Stimulated activated CD4-positive, alpha-beta T cell treated with anti-CD3 and anti-CD28 coated beads, TNF-alpha, amount 100 ng/mL, for 48 hours (primary cell): ENCODE measurements at places on chromosomes 2 and 18.

- no peak for DNase-seq
These were observed 8.1 kb downstream of the METTL21A start for GRCh38 chr2:207617011-207617671.

- no peak for DNase-seq
These were observed 131.0 kb upstream of the ARL5A start for GRCh38 chr2:151959238-151959637.

DNA sequence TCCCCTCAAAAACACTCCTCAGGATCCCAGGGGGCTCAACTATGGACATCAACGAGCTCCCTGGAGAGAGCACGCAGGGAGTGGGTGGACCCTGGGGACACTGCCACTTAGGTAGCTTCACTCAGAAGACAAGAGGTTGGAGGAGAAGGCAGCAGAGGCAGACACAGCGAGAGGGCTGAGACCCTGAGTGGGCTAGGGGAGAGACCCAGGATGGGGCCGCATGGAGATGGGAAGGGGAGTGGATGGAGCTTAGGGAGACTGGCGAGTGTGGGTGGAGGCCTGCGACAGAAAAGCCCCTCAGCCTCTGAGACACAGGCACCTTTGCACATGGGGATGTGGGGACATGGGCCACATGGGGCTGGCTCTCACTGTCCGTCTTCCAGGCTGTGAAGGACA lies 70.9 kb downstream of the ASB1 start:
- DNase-seq = no peak

GRCh38 chr18:58076052-58076451 lies 32.0 kb downstream of the NEDD4L start:
- DNase-seq = no peak

DNA sequence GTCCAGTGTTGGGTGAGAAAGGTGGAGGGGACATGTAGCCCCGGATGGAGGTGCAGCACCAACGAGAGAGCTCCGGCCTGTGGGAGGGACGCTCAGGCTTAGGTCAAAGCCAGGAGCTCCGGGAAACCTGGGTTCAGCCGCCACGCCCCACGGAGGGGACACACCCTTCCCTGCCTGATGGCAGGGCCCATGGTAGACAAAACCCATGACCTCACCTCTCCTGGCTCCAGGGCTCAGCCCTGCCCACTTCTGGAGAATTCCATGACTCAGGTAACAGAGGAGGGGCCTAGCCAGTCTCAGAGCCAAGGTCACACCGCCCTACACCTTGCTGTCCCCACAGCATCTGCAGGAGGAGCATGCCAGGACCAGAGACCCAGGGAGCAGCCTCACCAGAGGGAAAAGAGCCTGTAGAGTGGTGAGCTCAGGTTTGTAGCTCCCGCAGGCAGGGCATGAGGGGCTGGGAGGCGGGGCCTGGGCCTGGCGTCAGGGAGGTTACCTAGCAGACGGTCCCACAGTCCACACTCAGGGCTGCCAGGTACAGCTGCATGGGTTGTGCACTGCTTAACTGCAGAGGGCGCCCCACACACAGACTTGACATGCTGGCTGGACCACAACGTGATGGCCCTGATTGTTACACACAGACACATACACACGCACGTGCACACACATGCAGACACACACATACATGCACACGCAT lies 70.8 kb upstream of the SMAD7 start:
- DNase-seq = peak; percentile 58

GRCh38 chr2:176653479-176654443 lies 384.5 kb downstream of the MTX2 start:
- no peak for DNase-seq

DNA sequence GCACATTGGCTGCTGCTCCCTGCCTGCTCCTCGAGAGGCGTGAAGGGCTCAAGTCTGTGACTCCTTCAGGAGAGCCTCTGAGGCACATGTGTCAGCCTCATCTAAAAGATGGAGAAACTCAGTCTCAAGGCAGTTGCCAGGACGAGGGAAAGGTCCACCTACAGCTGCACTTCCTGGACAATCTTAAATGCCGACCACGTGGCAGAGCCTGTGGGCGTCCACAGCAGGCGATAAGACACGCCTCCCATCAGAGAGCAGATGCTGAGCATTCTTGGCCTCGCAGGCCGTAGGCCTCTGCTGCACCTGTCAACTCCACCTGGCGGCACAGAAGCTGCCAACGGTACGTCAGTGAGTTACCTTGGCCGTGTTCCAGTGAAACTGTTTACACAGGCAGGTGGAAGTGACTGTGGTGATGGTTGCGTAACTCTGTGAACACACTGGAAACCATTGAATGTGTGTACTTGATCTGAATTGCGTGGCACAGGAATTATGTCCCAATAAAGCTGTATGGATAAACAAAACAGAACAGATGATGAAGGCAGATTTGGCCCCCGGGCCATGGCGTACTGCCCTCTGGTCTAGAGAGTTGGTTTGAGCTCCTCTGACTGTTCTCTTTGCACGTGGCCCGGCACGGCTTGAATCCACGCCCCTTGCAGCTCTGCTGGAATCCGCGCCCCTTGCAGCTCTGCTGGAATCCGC lies 114.5 kb downstream of the RNF144A start:
- DNase-seq = no peak

DNA sequence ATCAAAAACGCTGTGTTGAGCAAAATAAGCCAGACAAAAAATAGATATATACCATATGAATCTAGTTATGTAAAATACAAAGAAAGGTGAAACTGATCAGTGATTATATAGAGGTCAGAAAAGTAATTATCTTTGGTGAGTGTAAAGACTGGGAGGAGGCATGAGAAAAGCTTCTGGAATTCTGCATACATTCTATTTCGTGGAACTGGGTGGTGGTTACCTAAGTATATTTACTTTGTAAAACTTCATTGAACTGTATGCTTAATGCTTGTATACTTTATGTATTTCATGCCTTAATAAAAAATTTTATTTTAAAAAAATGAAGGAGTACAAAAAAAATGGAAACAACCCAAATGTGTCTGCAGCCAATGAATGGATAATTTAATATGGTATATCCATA lies 153.1 kb upstream of the ALPP start:
- no peak for DNase-seq

GRCh38 chr2:29130295-29130694 lies 15.1 kb downstream of the CLIP4 start:
- peak; percentile 10 for DNase-seq

GRCh38 chr18:57664568-57665165 lies 43.0 kb upstream of the NARS1 start:
- no peak for DNase-seq

- no peak for DNase-seq
These were observed 30.1 kb upstream of the SNTG2 start for GRCh38 chr2:920573-920972.

GRCh38 chr2:95332036-95332435 lies 34.9 kb downstream of the KCNIP3 start:
- no peak for DNase-seq

DNA sequence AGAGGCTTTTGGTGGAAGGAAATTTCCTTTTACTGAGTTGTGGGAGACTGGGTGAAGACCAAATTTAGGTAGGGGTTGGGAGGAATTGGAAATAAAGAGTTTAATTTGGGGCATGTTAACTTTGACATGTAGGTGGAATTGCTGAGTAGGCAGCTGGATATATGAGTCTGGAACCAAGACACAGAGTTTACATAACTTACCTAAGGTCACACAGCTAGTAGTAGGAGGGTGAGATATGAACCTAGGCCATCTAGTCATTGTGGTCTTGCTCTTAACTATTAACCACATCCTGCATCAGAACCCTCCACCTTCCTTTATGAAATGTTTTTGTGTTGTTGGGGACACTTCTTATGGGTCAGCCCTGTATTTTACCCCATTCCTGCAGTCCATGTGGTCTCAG lies 113.1 kb downstream of the ICOS start:
- no peak for DNase-seq

DNA sequence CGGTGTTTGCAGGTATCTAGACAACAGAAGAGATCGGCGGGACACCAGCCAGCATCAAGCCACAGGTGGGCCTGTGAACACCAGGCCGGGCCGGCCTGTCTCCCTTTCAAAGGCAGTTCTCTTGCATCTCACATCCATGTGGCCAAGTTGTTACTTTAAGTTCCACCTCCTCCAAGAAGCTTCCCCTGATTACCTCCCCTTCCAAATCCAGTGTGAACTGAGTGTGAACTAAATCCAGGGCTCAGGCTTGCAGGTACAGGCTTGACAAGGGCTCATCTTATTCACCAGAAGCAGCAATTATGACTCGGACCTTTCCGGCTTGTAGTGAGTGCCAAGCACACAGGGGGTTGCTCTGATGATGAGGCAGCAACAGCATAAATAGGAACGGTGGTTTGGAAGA lies 3.9 kb downstream of the CRACDL start:
- DNase-seq = no peak

- DNase-seq = no peak
These were observed 328.8 kb upstream of the GCFC2 start for GRCh38 chr2:76039505-76039904.

DNA sequence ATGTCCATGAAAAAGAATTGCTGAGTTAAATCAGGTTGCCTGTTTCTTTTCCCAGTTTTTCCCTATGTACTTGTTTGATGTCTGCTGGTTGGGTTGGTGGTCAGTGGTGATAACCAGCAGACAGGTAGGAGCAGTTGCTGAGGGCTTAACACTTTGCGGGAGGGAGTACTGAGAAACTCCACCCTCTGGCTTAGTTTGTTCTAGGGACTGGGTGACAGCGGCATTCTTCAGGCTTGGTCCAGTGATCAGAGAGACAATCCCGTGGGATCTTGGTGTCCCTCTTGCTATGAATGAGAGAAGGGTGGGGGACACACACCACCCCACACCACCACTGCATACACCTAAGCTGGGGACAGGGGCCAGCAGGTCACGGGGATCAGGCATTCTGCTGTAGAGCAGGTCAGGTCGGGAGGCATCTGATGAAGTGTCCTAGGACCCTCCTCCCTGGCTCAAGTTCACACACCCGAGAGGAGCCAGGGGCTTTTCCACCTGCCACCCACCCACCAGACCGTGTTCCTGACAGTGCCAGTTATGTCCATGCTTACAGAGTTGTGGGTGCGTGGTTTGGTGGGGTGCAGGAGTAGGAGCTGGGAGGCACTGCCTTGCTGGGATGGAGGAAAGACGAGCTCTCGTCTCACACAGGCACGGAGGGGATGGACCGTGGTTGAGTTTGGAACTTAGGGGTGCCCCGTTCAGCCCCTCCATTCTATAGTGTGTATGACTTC lies 21.3 kb upstream of the ALLC start:
- DNase-seq = no peak

GRCh38 chr2:225488743-225489142 lies 89.2 kb downstream of the NYAP2 start:
- no peak for DNase-seq

DNA sequence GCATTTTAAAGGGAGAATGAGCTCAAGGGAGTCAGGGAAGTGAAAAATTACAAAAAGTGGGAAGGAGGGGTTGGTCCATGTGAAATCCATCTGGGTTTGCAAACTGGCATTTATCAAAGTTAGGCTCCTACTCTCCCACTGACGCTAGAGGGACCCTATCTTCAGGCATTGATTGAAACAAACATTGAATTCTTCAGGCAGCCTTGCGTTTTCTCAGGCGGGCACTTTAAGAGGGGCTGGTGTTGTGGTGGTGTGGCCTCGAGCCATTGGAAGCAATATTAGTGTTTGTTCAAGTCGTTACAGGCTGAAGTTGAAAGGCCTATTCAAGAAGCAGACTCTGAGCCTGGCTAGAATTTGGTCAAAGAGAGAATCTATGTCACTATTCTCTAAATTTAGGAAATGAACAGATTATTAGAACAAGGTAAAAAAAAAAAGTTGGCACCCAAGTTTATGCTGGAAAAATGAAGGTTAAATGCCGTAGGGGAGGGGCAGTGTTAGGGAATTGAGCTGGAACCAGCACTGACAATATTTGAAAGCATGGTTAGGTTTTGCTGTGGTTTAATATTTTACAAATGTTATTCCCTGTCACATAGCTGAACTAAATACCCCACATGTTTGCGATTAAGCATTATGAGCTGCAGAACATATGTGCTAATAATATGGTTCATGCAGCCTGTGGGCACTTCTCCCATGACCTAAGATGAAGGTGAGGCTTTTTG lies 36.8 kb downstream of the STON1 start:
- DNase-seq = no peak

DNA sequence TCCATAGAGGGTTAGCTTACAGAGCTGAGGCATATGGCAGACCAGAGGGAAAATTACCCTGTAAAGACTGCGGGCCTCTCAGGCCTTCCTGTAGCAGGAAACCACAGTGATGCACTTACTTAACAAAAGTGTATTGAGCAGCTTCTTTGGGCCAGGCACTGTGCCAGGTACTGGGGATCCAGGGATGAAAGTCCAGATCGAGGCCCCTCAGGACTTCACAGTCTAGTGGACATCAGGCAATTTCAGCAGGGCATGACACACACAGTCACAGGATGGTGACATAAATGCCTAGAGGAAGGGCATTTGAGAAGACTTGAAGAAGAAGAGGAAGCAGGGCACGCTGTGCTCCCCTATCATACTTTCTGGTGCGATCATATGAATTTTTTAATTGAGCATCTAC lies 71.7 kb downstream of the MARCO start:
- no peak for DNase-seq

DNA sequence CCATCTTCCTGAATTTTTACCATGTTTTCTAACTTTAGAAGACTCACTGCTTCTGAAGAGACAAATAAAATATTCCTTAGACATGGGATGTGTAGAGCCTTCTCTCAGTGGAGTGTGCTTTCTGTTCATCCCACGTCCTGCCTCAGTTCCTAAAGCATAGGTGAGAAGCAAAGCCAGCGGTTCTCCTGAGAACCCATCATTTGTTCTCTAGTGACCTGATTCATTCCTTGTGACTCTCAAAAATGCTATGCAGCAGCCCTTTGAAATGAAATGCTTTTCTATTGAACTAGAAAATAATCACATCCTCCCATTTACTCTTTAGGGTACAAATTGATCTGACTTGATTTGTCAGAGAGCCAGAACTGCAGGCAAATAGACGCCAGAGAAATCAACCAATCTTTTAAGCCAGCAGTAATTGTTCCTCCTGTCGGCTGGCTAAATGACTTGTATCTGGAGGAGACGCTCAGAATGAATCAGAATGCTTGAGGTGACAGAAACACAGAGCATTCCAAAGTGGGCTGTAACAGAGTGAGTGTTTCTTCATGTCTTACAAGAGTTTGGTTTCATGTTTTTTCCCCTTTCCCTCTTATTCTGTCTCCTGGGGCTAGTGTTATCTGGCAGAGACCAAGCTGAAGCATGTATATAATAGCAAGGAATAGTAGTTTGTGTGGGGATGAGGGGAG lies 81.3 kb upstream of the TMEM178A start:
- no peak for DNase-seq

- peak; percentile 62 for DNase-seq
These were observed 66.7 kb upstream of the HAAO start for GRCh38 chr2:42859006-42859552.

- no peak for DNase-seq
These were observed 225.4 kb downstream of the FAM210A start for GRCh38 chr18:13500869-13501542.

DNA sequence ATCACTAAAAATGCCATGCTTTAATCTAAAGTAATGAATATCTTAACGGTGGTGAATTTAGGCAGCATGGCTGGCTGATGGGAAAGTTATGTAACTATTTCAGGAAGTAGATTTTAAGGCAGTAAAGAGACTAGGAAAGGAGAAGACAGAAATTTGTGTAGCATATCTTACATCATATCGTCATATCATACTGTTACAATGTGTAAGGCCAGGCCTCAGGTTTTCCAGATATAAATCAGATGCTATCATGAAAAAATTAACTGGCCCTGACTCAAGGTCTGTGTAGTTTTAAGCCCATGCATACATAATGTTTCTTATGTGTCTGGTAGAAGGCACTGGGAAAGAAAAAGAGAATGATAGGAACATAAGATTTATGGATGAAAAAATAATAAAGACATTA lies 8.9 kb upstream of the FAP start:
- no peak for DNase-seq
